H9 (cell line): ENCODE measurements at places on chromosomes 7 and 10.

- no peak for DNase-seq
Measured at GRCh38 chr10:75102830-75103673, 8.4 kb upstream of the SAMD8 start.

DNA sequence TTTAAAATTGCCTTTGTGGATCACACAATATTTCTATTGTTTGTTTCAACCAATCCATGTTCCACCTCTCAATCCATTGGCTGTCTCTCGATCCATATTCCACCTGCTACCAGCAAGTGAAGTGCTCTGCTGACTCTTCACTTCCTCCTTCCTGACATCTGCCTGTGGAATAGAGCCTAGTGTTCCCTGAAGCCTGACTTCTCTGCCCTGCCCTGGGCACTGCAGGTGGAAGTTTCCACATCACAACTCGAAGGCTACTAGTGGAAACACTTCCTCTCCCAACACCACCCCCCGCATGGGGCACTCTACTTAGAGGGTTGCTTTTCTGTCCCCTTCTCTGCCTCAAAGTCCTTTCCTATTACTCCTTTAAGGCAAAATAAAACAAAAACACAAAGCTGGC, 563.8 kb upstream of the IGFBP3 start:
- DNase-seq, result no peak

- DNase-seq, result no peak
Measured at GRCh38 chr7:80563561-80564327, 51.9 kb upstream of the GNAT3 start.

DNA sequence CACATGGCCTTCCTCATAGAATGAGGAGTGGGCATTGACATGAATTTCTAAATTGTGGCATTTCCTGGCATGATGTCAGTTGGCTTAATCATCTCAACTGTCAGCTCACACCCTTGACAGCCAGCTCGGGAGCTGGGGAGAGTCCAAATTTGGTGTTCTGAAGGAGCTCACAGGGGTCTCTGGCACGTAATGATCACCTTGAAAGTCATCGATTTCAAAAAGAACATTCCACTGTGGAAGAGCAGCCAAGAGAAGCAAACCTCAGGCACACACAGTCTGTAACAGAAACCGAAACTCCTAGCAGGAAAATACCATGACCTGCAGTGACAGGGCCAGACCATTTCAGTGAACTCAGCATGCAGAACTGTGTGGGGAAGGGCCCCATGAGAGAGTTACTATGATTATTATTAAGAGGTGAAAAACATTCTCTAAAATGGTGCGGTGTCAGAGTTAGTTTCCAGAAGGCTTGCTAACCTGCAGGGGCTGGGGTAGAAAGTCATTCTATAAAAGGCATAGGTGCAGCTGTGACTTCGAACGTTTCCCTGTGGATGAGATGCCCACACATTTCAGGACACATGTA, 26.4 kb upstream of the KLF6 start:
- no peak for DNase-seq

DNA sequence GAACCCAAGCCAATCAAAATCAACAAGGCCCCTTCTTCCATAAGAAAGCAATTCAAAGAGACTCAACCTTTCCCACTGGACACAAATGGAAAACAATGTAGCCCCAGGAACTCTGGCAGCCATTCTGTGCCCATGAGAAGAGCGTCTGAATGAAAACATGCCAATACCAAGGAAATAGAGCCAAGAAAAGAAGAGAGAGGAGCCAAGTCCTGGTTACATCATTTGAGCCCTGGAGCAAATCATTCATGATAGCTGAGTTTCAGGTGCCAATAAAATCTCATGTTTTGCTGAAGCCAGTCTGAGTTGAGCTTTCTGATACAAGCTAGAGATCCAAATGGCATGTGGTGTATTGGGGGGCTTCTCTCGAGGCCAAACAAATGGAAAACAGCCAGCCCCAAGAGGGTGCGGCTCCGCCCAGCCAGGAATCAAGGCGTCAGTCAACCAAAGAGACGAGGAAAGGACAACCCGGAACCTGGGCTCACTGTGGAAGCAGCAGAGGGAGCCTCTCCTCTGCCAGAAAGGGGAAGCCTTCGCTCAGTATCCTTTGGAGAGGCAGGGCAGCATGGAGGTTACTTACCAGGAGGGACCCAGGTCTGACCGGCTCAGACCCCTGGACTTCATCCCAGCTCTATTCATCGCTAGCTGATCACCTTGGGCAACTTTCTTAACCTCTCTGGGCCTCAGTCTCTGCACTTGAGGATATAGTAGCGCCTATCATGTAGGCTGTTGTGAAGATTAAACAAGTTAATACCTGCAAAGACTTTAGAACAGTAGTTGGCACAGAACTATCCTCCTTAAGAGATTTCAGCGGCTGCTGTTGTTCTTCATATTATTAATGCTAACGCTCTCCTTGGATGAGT, 61.8 kb downstream of the OAT start:
- peak; percentile 38 for DNase-seq

GRCh38 chr10:92130622-92131274, 160.1 kb downstream of the CPEB3 start:
- no peak for DNase-seq

GRCh38 chr7:36661135-36661840, 63.0 kb downstream of the AOAH start:
- DNase-seq, result peak; percentile 58

DNA sequence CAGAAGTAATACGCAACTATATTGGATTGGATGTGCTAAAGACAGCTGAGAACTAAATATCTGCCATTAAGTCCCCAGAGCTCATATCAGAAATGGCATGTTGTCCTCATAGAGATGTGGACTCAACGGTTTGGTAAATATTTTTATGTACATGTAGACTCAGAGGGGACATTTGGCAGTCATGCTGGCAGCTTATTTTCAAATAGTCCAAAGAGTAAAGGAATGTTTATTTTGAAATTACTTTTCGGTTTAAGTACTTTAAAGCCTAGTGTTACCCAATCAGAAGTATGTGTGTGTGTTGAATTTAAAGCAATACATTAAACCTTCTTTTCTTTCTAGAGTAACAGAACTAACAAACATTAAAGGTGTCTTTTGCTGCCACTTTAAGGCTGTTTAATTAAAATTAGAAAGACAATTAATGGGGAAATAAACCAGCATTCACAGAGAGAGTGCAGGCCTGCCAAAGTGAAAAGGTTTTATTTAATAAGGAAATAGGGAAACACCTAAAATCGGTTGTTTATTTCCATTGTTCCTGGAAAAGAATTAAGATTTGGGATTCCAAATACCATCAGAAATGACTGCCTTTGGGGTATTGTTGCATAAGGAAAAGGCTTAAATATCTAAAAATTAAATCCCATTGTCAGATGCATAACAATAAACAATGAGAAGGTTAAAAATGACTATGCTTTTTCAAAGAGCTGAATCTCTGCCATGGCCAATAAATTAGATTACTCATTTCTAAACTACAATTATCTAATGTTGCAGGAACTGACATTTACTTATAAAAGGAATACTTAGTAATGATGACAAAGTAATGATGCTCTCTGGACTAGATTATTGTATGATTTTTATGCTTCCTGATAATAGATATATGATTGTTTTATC, 113.4 kb upstream of the AHR start:
- no peak for DNase-seq
